AG09319 (cell line): ENCODE measurements at places on chromosomes 6 and 20.

DNA sequence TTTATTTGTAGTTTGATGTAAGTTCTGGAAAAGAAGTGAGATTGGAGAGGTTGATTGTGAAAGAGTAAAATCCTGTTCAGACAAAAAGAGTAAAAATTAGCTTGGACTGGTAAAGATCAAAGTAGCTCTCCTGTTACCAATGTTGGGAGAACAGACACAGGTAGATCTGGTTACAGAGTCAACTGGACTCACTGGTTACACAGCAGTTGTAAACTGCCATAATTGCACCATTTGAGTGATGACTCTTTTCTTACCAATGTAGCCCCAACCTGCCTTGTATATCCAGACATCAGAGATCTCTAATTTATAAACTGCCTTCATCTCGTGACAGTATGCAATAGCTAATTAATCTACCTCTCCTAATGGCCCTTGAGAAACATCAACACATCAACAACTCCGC is 165.6 kb upstream of the PRSS16 start:
- no peak for DNase-seq

DNA sequence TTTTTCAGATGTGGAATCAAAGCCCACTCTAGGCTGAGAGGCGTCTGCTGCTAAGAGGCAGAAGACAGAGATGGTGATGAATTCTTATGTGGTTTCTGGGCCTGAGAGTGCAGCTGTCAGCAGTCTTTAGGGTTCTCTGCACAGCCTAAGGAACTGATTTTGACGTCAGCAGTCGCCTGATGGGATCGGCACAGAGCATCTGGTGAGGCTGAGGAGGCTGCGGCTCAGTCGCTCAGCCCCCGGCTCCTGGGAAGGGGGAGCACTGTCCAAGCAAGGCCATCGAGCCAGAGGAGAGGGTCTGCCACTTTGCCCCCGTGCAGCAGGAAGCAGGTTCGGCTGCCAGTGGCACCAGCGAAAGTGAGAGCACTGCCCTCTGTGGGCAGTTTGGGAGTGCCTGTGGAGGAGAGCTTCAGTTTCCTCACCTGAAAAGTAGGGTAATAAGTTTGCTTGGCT is 92.5 kb downstream of the TCP11 start:
- DNase-seq: no peak

GRCh38 chr20:58596750-58597248 is 54.3 kb upstream of the STX16 start:
- DNase-seq: no peak

- DNase-seq: no peak
Observed at GRCh38 chr6:168428052-168428826, 12.7 kb upstream of the SMOC2 start.

DNA sequence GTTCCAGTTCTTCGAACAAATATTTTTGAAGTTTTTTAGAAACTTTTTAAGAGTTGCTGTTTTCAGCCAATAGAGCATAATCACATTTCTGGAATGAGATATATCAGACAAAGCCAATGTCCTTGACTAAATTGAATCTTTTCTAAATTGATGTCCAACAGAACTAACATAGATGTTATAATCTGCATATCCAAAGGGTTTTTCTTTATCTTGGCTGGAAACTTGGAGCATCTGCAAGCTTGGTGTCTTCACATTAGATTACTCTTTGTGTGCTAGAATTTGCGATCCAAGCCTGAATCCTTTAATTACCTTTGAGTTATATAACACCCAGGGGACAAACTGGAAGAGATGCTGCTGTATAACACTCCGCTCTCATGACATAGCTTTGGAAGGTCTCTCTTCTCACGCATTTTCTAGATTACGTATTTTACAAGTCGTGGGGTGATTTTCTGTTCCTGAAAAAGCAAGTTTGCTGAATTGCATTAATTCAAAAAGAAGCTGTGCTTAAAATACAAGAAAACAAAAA is 64.4 kb upstream of the FUCA2 start:
- DNase-seq: no peak

- DNase-seq: no peak
Observed at GRCh38 chr6:106913111-106913510, 61.4 kb downstream of the CD24 start.

GRCh38 chr6:13538084-13538483 is 36.3 kb upstream of the SIRT5 start:
- DNase-seq: peak; percentile 25

DNA sequence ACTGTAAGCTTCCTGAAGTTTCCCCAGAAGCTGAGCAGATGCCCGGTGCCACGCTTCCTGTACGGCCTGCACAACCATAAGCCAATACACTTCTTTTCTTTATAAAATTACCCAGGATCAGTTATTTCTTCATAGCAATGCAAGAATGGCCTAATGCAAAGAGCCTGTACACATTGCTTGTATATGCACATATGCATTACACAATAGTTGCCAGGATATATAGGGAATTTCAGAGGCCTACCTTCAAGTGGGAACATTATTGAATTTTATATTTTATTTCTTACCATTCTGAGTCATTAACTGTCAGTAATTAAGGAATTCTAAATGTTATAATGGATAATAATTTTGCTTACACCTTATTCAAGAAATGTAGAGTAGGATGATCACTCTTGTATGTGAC is 60.0 kb upstream of the TXNDC5 start:
- DNase-seq: no peak

DNA sequence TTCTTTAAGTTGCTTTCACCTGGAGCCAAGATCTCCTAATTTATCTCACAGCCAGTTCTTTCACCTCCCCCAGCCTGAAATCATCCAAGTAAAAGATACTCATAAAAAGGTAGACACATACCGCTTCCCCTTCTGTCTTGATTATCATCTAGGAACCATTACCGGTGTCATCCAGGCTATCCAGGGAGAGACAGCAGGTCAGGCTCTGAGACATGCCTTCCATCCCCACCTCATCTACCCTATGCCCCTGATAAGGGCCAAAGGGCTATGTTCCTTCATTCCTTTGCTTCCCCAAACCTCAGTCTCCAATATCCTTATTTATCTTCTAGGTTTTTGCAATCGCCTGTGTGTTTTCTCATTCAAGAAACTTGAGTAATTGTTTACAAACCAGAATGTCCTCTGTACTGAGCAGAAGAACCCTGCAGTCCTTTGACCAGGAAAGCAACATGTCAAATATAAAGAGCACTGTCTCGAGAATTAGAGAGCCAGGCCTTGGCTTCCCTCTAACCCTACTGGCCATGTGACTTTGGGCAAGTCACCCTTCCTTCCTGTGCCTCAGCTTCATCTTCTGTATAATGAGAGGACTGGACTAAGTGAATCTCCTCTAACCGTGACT is 41.0 kb downstream of the TNFRSF21 start:
- DNase-seq: no peak

DNA sequence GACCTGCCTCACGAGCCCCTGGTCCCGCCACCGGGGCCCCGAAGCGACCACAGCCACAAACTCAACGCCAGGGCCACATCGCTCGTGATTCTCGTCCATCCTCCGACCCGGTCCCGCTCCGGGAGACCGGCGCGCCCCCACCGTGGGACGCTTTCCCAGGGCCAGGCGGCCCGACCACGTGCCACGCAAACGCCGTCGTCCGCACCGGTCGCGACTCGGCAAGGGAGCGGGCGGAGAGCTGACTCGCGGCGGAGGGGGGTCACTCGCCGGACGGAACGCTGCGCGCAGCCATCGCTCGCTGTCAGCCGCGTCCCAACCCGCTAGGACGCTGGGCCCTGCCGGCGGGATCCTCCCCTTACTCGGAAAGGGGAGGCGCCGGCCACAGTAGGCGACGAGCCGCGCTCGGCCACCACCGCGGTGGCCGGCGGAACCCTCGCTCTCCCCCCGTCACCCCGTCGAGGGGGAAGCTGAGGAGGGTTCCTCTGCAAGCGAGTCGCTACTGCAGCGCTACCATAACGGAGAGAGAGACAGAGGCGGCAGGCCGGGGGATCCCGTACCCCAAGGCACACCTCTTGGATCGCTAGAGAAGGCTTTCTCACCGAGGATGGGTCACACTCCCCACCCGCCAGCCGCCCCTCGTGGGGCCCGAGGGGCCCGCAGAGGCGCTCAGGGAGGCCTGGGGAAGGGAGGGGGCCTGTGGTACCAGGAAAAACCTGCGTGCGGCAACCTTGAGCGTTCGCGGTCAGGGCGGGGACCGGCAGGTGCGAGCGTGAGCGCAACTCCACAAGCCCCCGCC is 511.8 kb upstream of the ZNF337 start:
- no peak for DNase-seq

DNA sequence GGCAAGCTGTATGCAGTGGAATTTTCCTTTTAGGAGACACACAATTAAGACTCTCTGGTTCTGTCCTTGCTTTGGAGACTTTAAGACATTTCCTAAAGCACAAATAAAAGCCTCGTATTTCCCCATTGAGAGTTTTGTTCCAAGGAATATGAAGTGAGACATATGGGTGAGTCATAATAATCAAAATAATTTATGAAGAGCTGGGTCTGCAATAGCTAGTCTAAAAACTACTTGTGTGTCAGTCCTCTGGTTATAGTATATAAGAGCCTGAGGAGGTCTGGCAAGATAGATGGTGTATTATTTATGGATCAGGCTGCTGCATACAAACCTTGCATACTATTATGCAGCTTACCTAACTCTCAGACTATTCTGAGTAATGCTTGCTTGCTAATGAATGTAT is 142.6 kb downstream of the ADGRG6 start:
- no peak for DNase-seq

- no peak for DNase-seq
Observed at GRCh38 chr6:34834789-34835518, 43.1 kb downstream of the BLTP3A start.

DNA sequence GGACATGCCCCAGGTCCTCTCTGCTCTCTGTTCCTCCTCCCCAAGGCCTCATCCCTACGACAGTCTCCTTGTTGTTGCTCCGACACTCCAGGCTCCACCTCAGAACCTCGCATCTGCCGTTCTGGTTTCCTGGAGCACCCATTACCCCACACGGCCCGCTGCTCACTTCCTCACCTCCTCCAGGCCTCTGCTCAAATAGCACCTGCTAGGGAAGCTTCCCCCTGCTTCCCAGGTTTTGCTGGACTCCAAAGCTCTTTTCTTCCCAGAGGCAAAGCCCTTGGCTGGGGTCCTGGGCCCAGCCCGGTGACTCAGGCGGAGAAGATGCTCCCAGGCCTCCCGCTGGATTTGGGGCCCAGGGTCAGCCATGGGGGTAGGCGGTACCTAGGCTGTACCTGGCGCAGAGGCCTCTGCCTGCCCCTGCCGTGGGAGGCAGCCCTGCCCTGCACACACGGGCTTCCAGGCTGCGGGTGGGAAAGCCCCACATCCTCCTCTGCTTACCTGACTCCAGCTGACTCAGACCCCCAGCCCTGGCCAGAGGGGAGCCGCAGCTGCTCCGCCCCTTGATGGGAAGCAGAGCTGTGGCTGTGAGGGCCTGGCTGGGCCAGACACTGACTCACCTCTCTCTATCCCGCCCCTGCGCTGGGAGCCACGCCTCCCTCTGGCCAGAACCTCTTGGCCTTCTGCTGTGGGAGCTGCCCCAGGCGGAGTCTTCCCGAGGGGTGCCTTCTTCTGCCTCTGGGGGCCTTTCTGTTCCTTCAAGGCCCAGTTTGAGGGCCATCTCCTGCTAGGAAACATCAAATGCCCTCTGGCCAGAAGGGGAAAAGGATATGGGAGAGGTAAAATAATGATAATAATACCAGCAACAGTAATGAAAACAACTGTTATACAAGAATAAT is 130.5 kb downstream of the CEBPB start:
- peak; percentile 70 for DNase-seq

- no peak for DNase-seq
Observed at GRCh38 chr6:2274981-2275891, 29.8 kb upstream of the GMDS start.

DNA sequence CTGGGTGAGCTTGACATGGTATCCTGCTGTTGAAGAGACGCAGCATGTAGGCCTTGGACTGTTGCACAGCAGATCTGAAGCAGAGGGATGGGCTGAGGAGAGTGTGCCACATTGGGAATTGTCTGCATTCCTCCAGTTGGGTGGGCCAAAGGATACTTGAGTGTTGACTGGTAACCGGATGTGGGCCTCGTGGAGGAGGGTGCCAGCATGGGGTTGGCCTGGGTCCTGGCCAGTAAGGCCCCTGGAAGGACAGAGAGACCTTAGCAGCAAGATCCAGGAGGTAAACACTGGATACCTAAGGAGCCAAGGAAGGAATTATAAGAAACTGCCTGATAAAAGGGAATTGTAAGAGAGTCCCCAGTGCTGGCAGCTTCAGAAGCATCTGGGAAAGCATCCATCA is 76.9 kb downstream of the FIG4 start:
- DNase-seq: no peak

GRCh38 chr6:136685540-136686108 is 106.7 kb downstream of the MAP3K5 start:
- DNase-seq: no peak

DNA sequence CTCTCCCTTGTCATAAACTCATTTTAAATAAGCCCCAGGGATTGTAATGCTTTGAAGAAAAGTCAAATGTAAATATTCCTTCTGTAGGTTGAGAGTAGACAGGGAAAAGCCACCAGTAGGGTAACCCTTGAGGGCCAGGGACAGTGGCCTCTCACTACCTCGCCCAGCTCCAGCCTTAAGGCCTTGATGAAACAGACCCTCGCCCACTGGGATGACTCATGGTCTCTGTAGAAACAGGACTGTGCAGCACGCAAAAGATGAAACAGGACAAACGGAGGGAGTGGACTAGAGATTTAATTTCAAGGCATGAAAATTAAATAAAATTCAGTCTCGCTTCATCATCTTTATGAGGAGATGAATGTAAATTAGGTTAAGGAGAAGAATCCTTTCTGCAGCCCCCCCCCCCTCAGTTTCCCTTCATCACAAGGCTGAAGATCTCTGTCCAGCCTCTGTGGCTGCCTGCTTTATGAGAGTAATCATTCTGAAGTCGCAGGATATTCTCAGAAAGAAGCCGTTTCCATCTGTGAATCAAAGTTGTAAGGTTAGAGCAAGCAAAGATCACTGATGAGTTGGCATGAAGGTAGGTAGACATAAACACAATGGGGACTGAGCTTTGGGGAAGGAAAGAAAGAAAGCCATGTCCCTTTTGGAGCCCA is 60.4 kb downstream of the TMEM200A start:
- DNase-seq: no peak

DNA sequence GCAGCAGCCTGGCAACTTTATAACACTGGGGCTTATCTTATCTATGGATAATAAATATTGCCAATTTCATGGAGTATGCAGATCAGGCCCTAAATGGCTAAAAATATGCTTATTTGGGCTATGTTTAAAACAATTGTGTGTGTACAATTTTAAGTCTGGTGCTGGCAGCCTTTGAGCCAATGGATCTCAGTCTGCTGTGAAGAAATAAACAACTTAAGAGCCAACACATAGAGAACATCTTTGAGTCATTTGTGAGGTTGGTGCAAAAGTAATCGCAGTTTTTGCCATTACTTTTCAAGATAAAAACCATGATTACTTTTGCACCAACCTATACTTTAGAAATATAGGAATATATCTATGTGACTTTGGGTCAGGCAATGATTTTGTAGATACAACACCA is 129.1 kb upstream of the CARMIL1 start:
- no peak for DNase-seq

GRCh38 chr6:21767891-21768648 is 174.5 kb downstream of the SOX4 start:
- no peak for DNase-seq

- DNase-seq: no peak
Observed at GRCh38 chr6:108598305-108598863, 37.7 kb downstream of the FOXO3 start.
